Calu3 (cell line): ENCODE measurements at places on chromosomes 12 and 14. TPM values are rescaled to one million over a fixed set of nuclear protein-coding genes. Genes with fewer than 3 reads are reported as not detected.

GALNT16 gene
- 2.5 and 4.0 TPM in 2 replicates for total RNA-seq

- H3K4me3 ChIP-seq = peak overlapping the region; percentile 29
- H3K27ac ChIP-seq = peak overlapping the region; percentile 22
- DNase-seq = no peak
- H3K27me3 ChIP-seq = no peaks in the 10 kb centered on the region
These were observed 39.6 kb upstream of the PIK3C2G start for GRCh38 chr12:18221726-18222125.

DNA sequence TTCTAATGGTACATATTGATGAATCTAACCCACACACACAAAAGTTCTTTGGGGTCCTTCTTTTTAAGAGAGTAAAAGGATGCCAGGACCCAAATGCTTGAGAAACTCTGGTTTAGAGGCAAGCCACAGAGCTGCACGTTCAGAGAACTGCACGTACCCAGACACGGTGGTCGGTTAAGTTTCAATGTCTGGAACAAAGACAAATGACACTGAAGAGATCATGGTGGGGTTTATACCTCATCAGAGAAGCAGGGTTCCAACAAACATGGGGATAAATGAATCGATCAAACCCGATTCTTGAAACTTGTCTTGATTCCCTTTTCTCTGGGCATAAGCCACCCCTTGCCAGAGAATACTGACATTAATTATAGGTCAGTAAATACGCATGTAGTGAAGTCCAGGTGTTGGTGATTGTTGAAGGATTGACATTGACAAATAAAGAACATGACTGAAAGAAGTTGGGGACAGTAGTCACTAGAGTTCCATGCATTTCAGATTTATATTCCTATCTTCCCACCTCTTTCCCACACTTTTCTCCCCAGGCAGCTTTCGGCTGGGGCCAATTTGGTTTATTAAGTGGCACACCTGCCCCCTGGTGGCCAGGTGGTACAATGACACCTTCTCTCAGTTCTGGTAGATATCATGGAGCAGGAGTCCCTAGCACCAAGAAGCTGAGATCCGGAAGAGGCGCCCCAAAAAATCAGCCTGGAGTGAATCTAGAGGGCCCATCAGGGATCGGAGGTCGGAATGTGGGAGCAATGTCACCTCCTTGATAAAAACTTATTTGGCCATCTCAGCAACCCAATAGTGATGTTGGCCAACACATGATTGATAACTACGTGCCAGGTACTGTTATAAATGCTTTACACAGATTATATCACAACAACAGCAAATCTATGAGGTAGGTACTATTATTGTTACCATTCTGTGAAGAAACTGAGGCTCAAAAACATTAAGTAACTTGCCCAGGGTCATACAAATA is 17.8 kb upstream of the HDAC7 start:
- H3K36me3 ChIP-seq = peaks cover 5% of the 10 kb centered on the region
- peaks cover 12% of the 10 kb centered on the region for H3K27me3 ChIP-seq
- H3K4me3 ChIP-seq = no peak overlapping the region
- H3K4me1 ChIP-seq = peaks cover 14% of the 10 kb centered on the region

- DNase-seq = no peak
- H3K4me1 ChIP-seq = no peaks in the 10 kb centered on the region
- H3K36me3 ChIP-seq = peaks cover 5% of the 10 kb centered on the region
These were observed 56.6 kb downstream of the MAX start for GRCh38 chr14:65045709-65046108.

DNA sequence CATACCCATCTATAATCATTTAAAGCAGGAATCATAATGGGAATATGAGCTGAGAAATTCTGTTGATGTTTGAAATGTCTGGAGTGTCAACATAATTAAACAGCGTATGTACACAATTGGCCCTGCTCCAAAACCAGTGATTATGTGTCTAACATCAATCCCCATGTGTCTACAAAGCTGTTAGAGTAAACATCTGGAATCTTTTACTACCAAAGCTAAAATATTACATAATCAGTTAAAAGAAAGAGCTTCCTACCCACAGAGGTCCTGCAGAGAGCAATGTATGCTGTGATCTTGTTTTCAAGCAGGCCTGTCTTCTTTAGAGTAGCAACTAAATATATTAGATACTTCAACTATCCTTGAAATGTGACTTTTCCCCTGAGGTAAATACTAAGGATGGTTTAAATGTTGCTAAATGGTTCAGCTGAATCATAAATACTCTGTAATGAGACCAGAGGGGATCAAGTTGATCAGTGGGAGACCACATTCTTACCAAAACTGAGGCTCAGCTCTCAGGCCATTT is 74.3 kb downstream of the RASSF8 start:
- H3K4me1 ChIP-seq = peaks cover 23% of the 10 kb centered on the region
- DNase-seq = no peak
- no peaks in the 10 kb centered on the region for H3K36me3 ChIP-seq
- H3K4me3 ChIP-seq = no peak overlapping the region
- H3K27me3 ChIP-seq = no peaks in the 10 kb centered on the region

CLEC4A gene
- 0.47 TPM in 1 of 2 replicates, not detected in the other for total RNA-seq

DNA sequence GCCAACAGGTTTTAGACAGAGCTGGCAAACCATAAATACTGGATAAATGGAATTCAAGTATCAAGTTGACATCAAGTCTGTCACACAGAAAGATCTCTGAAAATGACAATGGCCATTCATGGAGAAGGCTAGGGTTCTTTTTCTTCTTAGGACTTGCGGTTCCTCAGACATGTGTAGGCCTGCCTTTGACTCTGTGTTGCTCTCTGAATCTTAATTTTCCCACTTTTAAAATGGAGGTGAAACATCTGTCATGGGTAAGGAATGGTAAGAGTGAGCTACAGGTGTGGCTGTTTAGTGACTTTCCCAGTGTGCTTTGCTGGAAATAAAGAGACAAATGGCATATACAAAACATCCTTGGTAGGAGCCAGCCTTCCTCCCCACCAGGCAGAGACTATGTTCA is 79.2 kb downstream of the PTCSC3 start:
- no peaks in the 10 kb centered on the region for H3K27me3 ChIP-seq
- no peak overlapping the region for H3K27ac ChIP-seq
- H3K4me3 ChIP-seq = no peak overlapping the region
- no peak for DNase-seq

DNA sequence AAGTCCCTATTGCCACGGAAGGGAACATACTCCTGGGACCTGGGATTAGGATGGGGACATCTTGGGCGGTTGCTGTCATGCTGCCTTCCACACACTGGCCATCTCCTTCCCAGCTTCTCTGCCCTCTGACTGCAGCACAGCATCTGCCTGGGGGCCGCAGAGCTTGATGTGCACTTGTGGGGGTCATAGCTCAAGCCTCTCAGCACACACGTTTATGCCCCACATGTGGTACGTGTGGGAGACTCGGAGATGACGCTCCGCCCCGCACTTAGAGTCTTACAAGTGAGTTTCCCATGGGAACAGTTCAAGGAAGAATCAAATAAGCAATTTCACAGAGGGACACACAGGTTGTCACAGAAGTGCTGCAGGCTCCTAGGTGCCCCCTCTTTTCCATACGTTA is 8.6 kb downstream of the ACADS start:
- H3K4me3 ChIP-seq = no peak overlapping the region
- peaks cover 9% of the 10 kb centered on the region for H3K36me3 ChIP-seq
- DNase-seq = no peak
- H3K4me1 ChIP-seq = no peaks in the 10 kb centered on the region

TMTC2 gene
- total RNA-seq = 31.2 and 31.4 TPM in 2 replicates
